ENCODE measurements at places on chromosomes 11 and 22.
A peak's percentile ranks its signal among the peaks of the same experiment; 100 is the strongest.

DNA sequence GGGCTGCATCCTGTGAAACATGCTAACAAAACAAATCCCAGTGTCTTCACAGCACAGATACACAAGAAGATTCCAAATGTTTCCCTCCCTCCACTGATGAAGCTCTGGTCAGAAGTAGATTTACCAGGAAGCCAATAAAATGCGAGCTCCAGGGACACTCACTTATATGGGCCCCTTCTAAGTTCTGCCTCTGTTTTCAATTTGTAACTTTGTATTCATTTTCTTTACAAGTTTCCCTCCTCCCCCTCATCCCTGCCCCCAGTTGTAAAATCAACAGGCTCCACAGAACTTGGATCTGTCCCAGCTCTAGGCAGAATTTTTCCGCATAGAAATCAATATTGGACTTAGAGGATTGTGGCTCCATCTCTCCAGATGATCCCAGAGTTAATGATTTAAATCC lies 48.1 kb upstream of the ME3 start:
- peaks cover 13% of the 10 kb centered on the region for H3K36me3 ChIP-seq
- H3K27me3 ChIP-seq = peaks cover 3% of the 10 kb centered on the region
- H3K27ac ChIP-seq = no peak overlapping the region
- no peak overlapping the region for H3K4me3 ChIP-seq
- peaks cover 12% of the 10 kb centered on the region for H3K4me1 ChIP-seq

GRCh38 chr11:70568035-70568813 lies 169.9 kb downstream of the CTTN start:
- DNase-seq = peak; percentile 66
- no peak overlapping the region for H3K27ac ChIP-seq
- peaks cover 8% of the 10 kb centered on the region for H3K27me3 ChIP-seq
- peak overlapping the region; percentile 36 for H3K4me3 ChIP-seq
- H3K4me1 ChIP-seq = peaks cover 32% of the 10 kb centered on the region
- H3K36me3 ChIP-seq = no peaks in the 10 kb centered on the region

- H3K36me3 ChIP-seq = no peaks in the 10 kb centered on the region
- no peak overlapping the region for H3K27ac ChIP-seq
- H3K4me1 ChIP-seq = peaks cover 36% of the 10 kb centered on the region
These were observed 64.8 kb downstream of the PAK1 start for GRCh38 chr11:77409046-77409445.

DNA sequence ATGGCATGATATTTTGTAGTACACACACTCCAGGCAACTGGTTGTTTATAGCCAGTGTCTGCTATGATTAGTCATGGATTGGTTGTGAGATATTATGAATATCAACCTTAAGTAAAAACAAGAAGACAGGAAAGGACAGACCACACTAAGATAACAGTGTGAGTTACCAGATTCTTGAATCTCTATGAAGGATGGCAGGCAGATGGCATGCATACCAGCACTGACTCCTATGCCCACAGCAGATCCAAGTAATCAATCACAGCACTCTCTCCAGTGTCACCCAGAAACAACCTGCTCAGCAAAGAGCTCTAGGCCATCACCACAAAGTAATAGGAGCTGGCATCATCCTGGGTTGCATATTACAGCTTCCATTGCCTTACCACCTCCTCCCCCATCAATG lies 116.6 kb downstream of the GALNT18 start:
- H3K27me3 ChIP-seq = peaks cover 20% of the 10 kb centered on the region
- no peak overlapping the region for H3K4me3 ChIP-seq
- no peak for DNase-seq

DNA sequence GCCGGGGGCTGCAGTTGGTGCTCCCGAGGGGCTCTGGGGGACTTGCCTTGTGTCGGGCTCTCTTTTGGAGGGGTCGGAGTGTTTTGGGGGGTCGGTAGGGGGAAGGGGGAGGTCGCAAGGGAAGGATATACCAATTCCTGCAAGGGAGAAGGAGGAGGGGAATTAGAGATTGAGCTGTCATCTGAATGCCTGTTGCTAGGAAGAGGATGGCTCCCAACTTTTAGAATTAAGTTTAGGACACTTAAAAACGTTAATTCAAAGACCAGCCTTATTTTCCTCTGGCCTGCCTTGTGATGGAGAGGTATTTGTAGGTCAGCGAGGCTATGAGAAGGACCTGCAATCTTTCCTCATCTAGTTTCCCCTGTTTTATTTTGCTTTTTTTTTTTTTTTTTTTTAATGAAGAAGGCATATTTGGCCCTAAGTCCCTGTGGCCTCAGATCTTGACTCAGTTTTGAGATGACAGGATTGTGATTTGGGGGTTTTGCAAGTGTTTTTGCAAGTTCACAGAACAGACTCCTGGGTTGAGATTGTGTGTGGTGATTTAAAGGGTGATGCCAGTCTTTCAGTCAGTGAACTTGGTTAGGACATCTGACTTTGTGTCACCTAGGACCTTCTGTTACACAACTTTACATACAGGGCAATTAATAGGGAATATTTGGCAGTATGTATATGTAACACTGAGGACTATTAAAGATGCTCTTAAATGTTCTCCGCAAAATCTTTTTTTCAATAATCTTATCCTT lies 672 bp downstream of the TMEM135 start:
- H3K27me3 ChIP-seq = peaks cover 2% of the 10 kb centered on the region
- peak overlapping the region; percentile 94 for H3K4me3 ChIP-seq
- peak overlapping the region; percentile 98 for H3K27ac ChIP-seq
- no peak for DNase-seq

- no peak overlapping the region for H3K27ac ChIP-seq
- no peaks in the 10 kb centered on the region for H3K36me3 ChIP-seq
- no peak overlapping the region for H3K4me3 ChIP-seq
These were observed 14.0 kb downstream of the CBX7 start for GRCh38 chr22:39138357-39138997.

GRCh38 chr11:46436113-46436512 lies 44.5 kb upstream of the CHRM4 start:
- peaks cover 31% of the 10 kb centered on the region for H3K4me1 ChIP-seq
- H3K27ac ChIP-seq = no peak overlapping the region
- H3K27me3 ChIP-seq = no peaks in the 10 kb centered on the region

- H3K27ac ChIP-seq = no peak overlapping the region
- no peak overlapping the region for H3K4me3 ChIP-seq
- H3K4me1 ChIP-seq = peaks cover 55% of the 10 kb centered on the region
These were observed 493.8 kb downstream of the NTM start for GRCh38 chr11:131864228-131864627.

DNA sequence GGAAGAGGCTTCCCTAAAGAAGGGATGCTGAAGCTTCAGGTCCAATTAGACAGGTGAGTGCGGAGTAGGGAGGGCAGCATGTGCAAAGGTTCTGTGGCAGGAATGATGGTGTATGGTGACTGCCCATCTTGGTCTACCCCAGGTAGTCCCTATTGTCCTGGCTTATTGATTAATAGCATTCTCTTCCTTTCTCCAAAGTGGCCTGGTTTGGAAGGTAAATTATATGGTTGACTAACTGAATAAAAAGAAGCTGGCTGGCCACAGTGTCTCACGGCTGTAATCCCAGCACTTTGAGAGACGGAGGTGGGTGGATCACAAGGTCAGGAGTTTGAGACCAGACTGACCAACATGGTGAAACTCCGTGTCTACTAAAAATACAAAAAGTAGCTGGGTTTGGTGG lies 230.5 kb downstream of the MIAT start:
- no peak overlapping the region for H3K27ac ChIP-seq
- DNase-seq = no peak
- no peak overlapping the region for H3K4me3 ChIP-seq
- H3K36me3 ChIP-seq = no peaks in the 10 kb centered on the region
- peaks cover 83% of the 10 kb centered on the region for H3K27me3 ChIP-seq
- H3K4me1 ChIP-seq = peaks cover 24% of the 10 kb centered on the region

DNA sequence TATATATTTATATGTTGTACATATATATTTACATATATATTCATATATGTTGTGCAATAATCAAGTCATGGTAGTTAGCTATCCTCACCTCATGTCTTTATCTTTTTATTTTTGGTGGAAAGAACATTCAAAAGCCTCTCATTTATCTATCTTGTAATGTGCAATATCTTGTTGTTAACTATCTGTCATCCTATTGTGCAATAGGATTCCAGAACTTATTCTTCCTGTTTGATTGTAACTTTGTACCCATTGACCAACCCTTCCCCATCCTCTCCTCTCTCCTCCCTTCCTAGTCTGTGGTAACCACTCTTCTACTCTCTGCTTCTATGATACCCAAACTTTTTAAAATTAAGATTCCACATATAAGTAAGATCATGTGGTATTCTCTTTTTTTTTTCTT lies 115.6 kb upstream of the PDGFD start:
- no peaks in the 10 kb centered on the region for H3K36me3 ChIP-seq
- no peak overlapping the region for H3K4me3 ChIP-seq
- no peaks in the 10 kb centered on the region for H3K4me1 ChIP-seq
- H3K27ac ChIP-seq = no peak overlapping the region

- H3K36me3 ChIP-seq = peaks cover 5% of the 10 kb centered on the region
- no peak for DNase-seq
- H3K4me1 ChIP-seq = peaks cover 54% of the 10 kb centered on the region
- no peak overlapping the region for H3K4me3 ChIP-seq
- peak overlapping the region; percentile 60 for H3K27ac ChIP-seq
- peaks cover 4% of the 10 kb centered on the region for H3K27me3 ChIP-seq
These were observed 10.5 kb downstream of the CXCR5 start for GRCh38 chr11:118894192-118894591.

DNA sequence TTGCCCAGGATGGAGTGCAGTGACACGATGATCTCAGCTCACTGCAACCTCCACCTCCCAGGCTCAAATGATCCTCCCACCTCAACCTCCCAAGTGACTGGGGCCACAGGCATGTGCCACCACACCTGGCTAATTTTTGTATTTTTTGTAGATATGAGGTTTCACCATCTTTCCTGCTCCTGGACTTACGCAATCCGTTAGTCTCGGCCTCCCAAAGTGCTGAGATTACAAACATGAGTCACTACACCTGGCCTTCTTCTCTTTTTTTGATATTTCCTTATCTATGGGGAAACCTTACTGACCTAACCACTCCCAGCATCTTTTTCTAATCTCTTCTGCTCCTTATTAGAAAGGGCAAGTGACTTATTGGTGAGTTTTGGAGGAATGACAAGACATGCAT lies 121.7 kb upstream of the CHORDC1 start:
- H3K27ac ChIP-seq = no peak overlapping the region
- no peak for DNase-seq
- H3K4me1 ChIP-seq = no peaks in the 10 kb centered on the region
- H3K4me3 ChIP-seq = no peak overlapping the region

DNA sequence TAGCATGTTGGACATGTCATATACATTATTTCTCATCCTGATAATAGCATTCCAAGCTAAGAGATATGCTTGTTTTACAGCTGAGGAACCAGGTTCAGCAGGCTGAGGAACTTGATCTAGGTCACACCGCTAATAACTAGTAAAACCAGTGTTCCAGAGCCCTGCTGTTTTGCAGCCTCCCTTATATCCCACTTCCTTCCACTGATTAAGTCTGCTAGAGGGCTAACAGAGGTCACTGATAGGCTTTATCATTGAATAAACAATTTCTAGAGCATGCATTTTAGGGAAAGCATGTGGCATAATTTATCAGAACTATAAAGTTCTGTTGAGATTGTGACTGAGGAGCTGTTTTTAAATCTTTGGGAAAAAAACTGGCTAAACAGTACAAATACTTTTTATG lies 54.0 kb downstream of the UVRAG start:
- no peak overlapping the region for H3K27ac ChIP-seq
- peaks cover 6% of the 10 kb centered on the region for H3K4me1 ChIP-seq
- no peaks in the 10 kb centered on the region for H3K27me3 ChIP-seq
- peaks cover 4% of the 10 kb centered on the region for H3K36me3 ChIP-seq
- DNase-seq = no peak

DNA sequence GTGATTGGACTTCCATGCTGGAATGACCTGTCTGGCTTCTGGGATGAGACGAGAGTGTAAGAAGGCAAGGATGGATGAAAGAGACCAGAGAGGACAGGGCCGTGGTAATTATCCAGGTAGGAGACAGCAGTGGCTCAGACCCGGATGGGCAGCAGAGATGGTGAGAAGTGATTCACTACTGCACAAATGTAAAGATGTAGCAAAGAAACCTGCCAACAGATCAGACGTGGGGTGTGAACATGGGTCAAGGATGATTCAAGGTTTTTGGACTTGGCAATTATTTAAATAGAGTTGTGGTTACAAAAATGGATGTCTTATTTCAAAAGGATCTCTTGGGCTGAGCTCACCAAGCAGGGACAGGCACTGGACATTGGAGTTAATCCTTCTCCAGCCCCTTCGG lies 32.7 kb downstream of the RIBC2 start:
- no peak overlapping the region for H3K4me3 ChIP-seq
- H3K36me3 ChIP-seq = no peaks in the 10 kb centered on the region
- H3K4me1 ChIP-seq = peaks cover 29% of the 10 kb centered on the region
- H3K27ac ChIP-seq = no peak overlapping the region
- peaks cover 22% of the 10 kb centered on the region for H3K27me3 ChIP-seq

DNA sequence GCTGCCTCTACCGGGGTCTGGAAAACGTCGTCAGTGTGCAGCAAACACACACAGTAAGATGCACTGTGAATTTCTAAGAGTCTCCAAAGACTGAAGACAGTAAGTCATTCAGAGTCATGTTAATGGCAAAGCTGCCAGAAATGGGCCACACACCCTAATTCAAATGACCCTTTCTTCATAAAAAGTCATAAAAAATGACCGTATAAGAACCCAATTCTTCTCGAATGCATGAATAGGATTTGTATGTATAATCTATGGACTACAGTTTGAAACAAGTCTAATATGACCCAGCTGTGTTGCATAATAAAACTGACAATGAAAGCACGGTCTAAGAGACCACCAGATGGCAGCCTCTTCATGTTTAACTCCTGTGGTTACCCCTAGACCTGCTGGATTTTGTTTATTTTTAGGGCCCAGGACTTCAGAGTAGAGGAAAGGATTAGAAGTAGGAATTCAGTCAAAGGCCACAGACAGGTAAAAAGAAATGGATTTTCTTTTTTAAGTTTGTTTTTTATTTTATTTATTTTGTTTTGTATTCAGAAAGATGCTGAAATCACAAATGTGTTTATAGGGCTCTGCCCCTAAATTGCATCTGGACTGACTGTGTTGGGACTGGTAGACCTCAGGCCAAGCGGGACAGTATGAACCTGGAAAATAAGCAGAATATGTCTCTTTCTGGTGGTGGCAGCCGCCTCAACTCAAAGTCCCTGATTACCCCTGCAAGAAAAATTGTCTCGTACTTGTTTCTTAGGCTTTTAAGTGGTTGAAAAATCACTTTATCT lies 32.1 kb upstream of the SLC5A12 start:
- peaks cover 20% of the 10 kb centered on the region for H3K4me1 ChIP-seq
- H3K27me3 ChIP-seq = peaks cover 11% of the 10 kb centered on the region
- DNase-seq = peak; percentile 36
- no peaks in the 10 kb centered on the region for H3K36me3 ChIP-seq
